ENCODE measurements at places on chromosomes 16 and 17.
A peak's percentile ranks its signal among the peaks of the same experiment; 100 is the strongest.

DNA sequence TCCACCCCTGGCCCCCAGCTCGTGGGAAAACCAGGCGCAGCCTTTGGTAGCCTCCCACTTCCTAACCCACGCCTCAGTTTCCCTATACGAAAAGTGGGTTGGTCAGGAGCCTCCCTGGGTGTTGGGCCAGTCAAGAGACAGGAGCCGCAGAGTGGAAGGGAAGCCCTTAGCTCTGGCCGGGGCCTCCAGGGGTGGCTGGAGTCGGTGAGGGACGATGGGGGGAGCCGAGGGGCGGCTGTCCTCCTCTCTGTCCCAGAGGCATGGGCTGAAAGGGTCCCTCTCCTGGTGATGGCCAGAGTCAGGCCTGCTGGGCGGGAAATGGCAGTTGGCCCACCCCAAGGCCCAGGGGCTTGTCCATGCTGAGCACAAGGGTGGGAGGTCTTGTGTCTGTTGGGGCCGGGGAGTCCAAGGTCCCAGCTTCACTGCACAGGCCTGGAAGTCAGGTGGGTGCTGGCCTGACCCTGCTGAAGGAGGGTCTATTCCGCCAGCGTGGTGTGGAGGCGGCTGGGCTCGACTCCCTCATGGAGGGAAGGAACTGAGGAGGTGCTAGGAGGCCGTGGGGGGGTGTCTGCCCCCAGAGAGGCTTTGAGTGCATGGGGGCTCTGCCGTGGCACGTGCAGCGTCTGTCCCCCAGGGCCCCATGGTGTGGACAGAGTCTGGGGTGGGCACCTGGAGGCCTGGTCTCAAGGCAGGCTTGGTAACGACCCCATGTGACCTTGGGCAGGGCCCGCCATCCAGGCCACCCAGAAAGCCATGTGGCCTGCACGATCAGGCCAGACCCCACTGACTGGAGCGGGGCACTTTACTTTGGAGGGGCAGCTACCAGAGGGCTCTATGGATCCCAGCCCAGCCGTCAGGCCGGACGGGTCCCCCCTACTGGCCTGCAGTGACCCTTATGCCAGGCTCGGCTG is 1.1 kb downstream of the SLC16A3 start:
- no peak for DNase-seq

DNA sequence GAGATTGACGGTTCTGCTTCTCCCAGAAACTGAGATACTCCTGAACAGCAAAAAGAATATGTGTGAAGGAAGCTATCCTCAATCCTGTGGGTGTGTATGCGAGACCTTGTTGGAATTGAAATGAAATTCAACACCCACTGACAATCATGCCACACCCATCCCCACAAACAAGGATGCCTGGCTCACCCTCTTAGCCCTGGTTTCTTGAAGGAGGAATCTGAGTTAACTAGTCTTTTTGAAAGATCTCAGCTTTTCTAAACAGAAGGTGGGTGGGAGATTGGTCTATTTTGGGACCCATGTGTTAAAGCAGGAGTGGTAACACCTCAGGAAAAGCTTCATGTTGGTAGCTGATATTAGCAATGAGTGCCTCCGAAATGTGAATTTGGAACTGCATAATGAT is 1244.5 kb downstream of the CDH11 start:
- DNase-seq: no peak

DNA sequence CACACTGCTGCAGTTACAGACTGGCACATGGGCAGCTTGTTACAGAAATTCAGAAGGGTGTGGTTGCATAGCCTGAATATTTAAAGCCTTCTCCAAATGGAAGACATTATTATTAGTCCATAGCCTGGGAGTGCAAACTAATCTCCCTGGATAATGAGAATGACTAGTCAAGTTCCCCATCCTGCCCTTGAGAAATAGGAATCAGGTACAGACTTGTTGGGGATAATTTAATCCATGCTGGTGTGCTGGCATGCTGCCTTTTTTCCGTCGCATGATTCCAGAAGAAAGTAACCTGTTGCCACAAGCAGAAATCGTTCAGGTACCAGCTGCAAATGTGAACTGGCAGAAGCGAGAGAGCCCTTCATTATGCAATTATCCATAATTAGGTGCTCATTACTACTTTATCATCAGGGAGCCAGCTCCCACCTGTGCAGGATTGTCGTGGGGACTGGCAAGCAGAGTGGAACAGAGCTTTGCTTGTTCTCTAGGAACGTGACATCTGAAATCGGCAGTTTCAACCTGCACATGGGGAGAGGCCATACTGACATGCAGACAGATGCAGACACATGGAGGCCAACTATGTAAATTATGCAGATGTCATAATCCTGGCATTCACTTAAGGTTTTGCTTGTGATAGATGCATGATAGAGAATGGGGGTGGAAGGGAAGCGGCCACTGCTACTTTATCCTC is 419.4 kb downstream of the PMP22 start:
- no peak for DNase-seq

DNA sequence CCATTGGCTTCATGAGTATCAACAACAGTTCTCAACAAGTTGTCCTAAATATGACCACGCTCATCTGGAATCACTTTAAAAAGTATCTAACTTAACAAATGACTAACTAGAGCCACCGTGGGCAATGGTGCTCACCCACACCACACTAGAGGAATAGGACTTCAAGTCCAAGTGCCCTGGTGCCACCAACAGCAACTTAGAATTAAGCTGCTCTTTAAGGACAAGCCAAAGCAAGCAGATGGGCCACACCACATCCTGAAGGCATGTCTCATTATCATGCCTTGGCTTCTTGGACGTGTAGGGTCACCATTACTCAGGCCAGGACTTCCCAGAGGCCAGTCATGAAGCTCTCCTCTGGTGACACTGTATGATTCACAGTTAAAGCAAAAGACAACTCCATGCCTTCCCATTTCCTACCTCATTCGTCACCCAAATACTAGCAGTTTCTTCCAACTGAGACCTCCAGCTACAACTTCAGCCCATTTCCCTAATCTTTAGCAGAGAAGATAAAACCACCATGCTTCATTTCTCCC is 9.4 kb upstream of the SLC6A4 start:
- no peak for DNase-seq

- no peak for DNase-seq
These were observed 502.4 kb upstream of the CDH11 start for GRCh38 chr16:65624229-65624628.

GRCh38 chr17:7747635-7748071 is 30.1 kb downstream of the DNAH2 start:
- no peak for DNase-seq

DNA sequence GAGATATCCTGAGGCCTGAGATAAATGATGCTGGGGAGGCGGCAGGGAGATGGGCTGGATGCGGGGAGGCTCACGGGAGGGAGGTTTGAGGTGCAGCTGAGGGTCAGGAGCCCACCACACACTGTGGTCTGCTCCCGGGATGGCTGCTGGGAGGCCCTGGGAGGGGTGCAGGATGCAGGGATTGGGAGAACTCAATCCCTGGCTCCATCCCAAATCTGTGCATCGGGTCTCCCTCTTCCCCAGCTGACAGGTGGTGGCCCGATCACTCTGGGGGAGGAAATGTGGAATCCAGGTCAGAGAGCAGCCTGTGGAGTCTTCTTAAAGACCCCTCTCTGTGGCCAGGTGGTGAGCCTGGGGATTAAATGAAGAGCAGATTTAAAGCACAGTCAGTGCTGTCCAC is 12.0 kb downstream of the PHB1 start:
- no peak for DNase-seq

DNA sequence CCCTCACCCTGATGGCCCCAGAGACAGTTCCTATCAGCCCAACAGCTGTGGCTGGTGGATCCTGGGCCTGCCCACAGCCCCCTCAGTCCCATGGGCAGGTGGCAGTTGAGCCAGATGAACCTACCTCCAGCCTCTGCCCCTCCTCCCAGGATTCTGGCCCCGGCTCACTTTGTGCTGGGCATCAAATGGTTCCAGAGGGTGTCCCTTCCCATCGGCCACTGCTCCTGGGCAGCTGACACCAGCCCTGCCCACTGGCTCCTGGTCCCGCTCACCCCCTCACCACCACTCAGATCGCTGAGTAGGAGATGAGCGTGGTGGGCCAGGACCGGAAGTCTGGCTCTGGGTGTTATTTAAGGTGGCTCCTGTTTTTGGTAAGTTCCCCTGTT is 2.0 kb downstream of the TTYH2 start:
- DNase-seq: no peak

- no peak for DNase-seq
These were observed 9.5 kb downstream of the SLC9A5 start for GRCh38 chr16:67258161-67258835.

DNA sequence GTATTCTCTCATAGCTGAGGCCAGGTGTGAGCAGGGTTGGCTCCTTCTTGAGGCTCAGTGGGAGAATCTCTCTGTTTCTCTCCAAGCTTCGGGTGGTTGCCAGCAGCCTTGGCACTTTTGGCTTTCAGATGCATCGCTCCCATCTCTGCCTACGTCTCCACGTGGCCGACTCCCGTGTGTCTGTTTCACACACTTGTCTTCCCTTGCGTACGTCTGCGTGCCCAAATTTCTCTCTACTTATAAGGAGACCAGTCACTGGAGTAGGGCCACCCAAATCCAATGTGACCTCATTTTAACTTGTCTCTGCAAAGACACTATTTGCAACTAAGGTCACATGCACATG is 14.7 kb downstream of the OSBPL7 start:
- DNase-seq: no peak

GRCh38 chr17:45403906-45404490 is 28.7 kb downstream of the ARHGAP27 start:
- DNase-seq: no peak

DNA sequence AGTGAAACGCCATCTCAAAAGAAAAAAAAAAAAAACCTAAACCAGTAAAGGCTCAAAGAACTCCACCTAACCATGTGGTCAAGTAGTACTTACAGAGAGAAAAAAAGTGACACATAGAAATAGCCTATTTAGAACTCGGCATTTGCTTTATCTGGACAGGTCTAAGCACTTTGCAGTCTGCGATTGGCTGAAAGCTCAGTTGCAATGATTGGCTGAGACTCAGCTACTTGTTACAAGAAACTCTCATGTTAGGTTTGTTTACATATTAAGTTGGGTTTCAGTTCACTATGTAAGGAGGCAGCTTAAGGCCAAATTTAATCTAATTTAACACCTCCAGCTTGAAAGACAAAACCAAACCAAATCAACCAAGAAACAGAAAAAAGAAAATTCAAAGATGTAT is 19.1 kb downstream of the ABCC3 start:
- DNase-seq: no peak

GRCh38 chr17:8121407-8121680 is 2.6 kb downstream of the HES7 start:
- no peak for DNase-seq

DNA sequence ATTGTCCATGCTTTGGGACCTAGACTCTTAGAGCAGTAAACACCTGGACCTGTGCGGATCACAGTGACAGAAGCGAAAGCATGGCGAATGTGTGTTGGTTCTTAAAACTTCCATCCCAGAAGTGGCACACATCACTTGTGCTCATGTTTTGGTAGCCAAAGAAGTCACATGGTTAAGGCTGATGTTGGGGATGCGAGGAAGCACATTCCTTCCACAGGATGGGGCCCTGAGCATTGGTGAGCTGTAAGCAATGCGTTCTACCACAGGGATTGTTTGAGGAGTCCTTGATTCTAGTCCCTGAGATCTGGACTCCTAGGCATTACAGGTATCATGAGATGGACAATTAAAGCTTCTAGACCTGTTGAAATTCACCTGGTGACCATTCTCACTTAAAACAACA is 375.9 kb downstream of the UTP18 start:
- DNase-seq: no peak

- no peak for DNase-seq
These were observed 801 bp downstream of the CHAD start for GRCh38 chr17:50467855-50468303.

GRCh38 chr17:16419074-16419928 is 3.9 kb downstream of the TRPV2 start:
- DNase-seq: peak; percentile 62

- DNase-seq: no peak
These were observed 30.2 kb upstream of the PHLPP2 start for GRCh38 chr16:71754652-71755051.

DNA sequence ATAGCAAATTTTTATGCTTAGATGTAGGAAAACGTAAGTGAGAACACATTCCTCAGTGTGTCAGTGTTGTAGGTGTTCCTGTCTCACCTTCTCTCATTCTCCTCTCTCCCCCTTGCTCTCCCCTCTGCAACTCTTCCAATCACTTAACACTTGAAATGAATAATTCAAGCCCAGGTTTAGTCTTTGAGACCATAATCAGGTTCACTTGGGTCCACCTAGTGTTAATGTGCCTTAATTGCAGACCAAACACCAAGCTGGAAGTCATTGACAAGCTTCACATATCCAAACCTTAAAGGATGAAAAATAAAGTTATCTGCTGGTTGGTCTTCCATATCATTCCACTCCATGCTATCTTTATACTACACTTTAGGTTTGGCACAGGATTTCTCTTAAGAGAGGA is 37.0 kb downstream of the STXBP4 start:
- no peak for DNase-seq

- no peak for DNase-seq
These were observed 7.3 kb downstream of the TADA2A start for GRCh38 chr17:37413875-37414519.

GRCh38 chr16:2955438-2955778 is 8.7 kb upstream of the KREMEN2 start:
- DNase-seq: no peak

DNA sequence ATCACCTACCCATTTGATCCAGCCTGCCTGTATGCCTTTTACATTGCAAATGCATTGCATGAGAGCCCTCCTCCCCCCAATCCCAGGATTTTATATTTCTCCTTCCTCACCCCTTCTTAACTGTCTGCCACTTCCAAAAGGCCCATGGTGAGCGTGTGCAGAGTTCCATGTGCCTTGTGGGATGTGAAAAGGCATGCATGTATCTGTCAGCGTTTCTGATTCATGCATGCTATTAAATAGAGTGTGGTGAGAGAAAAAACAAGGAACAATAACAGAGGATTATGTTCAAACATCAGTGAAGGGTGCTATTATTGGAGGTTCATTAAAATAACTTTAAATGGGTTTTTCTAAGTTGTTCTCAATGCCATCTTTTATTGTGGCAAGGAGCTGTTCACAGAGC is 60.9 kb upstream of the CACNG3 start:
- no peak for DNase-seq

GRCh38 chr17:8119581-8120519 is 1.5 kb upstream of the ALOXE3 start:
- peak; percentile 84 for DNase-seq

DNA sequence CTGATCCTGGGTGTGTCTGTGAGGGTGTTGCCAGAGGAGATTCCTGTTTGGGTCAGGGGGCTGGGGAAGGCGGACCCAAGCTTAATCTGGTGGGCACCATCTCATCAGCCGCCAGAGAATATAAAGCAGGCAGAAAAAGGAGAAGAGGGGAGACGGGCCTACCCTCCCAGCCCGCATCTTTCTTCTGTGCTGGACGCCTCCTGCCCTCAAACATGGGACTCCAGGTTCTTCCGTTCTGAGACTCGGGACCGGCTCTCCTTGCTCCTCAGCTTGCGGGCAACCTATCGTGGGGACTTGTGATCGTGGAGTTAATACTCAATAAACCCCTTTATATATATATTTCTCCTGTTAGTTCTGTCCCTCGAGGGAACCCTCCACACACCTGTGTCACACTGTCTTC is 64.5 kb downstream of the LMF1 start:
- no peak for DNase-seq

All from stimulated activated CD4-positive, alpha-beta T cell treated with anti-CD3 and anti-CD28 coated beads, TNF-alpha, amount 100 ng/mL, for 24 hours (primary cell).